EL (cell line): ENCODE measurements at places on chromosomes 7 and 10.

GRCh38 chr7:18468795-18469194, 26.8 kb upstream of the HDAC9 start:
- DNase-seq, result no peak

DNA sequence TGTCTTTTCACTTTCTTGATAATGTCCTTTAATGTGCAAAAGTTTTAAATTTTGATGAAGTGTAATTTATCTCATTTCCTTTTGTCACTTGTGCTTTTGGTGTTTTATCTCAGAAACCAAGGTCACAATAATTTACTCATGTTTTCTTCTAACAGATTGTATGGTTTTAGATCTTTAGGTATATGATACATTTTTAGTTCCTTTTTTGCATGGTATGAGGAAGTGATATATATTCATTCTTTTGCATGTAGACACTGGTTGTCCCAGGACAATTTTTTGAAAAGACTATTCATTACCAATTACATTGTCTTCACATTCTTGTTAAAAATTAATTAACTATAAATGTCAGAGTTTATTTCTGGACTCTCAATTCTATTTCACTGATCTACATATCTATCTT, 39.8 kb upstream of the GPR22 start:
- no peak for DNase-seq

GRCh38 chr7:139777133-139777891, 486 bp downstream of the HIPK2 start:
- DNase-seq, result peak; percentile 27

DNA sequence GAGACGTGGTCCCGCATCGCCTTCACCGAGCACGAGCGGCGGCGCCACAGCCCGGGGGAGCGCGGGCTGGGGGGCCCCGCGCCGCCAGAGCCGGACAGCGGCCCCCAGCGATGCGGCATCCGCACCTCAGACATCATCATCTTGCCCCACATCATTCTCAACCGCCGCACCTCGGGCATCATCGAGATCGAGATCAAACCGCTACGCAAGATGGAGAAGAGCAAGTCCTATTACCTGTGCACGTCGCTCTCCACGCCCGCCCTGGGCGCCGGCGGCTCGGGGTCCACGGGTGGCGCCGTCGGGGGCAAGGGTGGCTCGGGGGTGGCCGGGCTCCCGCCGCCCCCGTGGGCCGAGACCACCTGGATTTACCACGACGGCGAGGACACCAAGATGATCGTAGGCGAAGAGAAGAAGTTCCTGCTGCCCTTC, 737 bp downstream of the CNNM2 start:
- peak; percentile 28 for DNase-seq

GRCh38 chr10:65566906-65567305, 1358.9 kb upstream of the LRRTM3 start:
- no peak for DNase-seq

- DNase-seq, result no peak
These were observed 50.5 kb downstream of the FZD1 start for GRCh38 chr7:91314591-91315323.

DNA sequence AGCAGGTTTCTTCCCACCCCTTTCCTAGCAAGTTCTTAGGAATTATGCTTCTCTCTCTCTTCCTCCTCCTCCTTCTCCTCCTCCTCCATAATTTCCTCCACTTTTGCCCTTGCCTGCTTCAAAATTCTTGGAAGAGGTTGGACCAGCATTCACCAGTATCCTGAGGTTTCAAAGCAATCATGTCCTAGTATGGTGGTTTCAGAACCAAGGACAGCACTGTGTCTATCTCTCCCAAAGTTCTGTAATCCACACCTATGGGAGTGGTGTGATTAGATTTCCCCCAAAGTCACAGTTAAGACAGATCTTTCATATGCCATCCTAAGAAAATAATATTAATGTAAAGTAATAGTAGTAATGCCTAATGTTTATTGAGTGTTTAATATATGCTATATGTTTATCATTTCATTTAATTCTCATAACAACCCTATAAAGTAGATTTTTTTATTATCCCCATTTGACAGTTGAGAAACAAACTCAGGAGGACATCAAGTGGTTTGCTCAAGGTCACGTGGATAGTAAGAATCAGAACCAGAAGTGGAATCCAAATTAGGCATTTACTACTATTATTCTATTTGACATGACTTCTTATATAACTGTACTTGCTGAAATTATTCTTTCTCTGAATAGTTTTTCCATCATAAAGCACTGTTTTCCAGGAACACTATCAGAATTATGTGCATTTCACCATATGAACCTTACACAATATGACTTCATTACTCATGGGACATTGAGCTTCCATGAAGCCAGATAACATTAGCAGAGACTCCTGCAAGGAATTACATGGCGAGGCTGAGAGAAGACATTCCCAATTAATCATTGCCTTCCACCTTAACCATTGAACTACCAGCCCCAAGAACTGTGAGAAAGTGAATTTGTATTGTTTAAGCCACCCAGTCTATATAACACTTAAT, 91.4 kb downstream of the IPMK start:
- DNase-seq, result peak; percentile 17

DNA sequence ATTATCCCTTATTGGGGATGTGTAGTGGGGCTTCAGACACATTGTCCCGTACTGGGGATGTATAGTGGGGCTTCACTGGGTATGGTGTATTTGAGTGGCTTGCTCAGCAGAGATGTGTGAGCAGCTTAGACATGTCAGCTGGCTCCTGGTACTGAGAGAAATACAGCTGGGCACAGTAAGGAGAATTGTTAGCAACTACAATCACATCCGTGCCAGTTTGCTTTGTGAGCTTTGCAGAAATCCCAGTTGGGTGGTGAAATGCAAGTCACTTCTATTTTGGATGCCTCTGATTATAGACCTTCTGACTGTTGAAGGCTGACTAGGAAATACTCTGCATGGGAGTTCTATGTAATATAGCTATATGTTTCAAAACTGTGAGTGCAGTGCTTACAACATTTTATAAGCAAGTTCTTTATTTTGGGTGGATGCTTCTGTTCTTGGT, 10.8 kb downstream of the CCNY start:
- no peak for DNase-seq

DNA sequence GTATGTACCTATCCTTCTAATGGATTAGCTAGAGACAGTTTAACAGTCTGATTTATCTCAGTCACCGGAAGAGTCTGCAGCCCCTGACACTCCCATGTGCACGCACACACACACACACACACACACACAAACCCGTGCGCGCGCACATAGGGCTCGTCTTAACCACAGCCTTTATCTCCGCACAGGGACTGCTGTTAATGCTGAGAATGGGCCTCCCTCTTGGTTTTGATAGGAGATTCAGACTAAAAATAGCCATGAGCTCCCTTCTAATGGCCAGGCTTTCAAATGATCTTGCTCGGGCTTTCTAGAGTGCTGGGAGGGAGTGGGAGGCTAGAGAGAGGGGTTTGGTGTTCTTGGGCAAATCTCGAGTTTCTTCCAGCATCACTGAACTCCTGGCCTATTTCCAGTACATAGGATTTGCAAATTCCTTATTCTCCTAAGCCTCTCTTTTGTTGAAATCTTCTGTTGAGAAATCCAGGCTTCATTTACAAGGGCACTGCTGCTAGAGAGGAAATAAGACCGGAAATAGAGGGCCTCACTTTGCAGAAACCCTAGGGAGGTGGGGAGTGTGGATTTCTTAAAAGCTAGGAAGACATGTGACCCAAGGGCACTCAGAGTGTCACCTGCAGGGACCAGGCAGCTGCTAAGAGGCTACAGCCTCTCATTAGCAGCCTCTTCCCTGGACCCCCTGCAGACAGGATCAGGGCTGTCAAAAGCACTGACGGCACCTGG, 2.4 kb downstream of the TMEM72 start:
- no peak for DNase-seq

- peak; percentile 59 for DNase-seq
These were observed 59.6 kb downstream of the ADRB1 start for GRCh38 chr10:114103284-114103683.

DNA sequence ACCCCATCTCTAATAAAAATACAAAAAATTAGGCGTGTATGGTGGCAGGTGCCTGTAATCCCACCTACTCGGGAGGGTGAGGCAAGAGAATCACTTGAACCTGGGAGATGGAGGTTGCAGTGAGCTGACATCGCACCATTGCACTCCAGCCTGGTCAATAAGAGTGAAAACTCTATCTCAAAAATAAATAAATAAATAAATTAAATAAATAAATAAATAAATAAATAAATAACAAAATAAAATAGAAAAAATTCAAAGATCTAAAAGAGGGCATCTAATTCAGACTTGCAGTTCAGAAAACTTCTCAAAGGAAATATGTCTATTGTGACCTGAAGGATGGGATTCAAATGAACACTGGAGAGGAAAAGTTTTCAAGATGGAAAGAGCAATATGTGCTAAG, 1085.1 kb downstream of the SORCS3 start:
- DNase-seq, result no peak

DNA sequence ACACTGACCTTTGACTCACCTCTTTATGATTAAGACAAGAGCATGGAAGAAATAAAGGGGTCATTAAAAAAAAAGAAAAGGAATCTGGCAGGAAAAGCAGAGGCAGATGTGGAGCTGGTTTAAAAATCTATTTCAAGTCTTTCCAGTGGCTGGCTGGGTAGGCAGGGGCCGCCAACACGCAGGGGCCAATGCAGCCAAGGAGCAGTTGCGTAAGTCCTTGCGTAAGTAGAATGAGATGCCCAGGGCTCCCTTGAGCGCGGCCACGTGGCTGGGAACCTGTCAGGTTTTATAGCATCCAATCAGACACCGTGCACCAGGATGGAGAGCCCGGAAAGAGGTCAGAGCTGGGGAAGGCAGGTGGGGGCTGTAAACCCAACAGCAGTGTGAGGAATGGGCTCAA, 123.8 kb upstream of the INSYN2A start:
- DNase-seq, result no peak

DNA sequence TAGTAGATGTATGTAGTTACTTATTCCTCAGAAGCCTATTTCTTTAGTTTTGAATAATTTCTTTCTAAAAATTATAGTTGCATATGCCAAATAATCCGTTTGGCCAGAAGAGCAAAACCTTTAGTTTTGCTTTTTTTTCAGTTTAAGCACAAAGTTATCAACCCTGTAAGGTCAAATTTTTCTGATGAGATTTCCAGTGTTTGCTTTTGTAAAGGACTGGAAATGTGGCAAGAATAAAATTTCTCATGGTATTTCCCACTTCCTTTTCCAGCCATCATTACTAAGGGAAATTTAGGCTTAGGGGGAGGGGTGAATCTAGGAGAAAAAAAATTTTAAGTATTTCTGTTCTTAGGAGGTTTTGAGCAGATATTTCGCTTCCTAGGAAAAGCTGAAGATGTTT, 7.6 kb downstream of the CALD1 start:
- DNase-seq, result peak; percentile 29

DNA sequence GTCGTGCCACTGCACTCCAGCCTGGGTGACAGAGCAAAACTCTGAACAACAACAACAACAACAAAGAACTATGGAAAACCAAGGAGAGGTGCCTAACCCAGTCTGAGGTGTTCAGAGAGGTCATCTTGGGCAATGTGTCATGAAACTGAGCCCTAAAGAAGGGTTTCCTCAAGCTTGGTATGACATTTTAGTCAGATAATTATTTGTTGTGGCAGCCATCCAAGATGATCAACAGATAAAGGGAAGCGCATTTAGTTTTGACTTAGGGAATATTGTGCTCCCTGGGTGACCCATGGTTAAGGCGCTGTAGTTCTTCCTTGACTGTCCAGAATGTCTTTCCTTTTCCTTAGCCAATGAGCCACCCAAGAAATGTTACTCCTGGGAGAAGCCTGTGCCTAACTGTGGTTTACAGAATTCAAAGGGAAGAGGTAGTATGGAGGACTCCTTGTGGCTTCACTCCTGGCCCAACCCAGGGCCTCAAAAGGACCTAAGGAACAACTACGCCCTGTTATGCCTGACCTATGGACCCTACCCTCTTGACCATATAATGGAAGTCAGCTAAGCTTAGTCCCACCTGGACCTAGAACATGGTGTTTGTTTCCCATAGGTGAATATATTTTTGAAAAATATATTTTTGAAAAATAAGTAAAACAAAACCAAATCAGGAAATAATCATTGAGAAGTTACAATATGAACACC, 42.4 kb downstream of the TPST1 start:
- DNase-seq, result peak; percentile 23

- DNase-seq, result no peak
These were observed 330.2 kb downstream of the GLRX3 start for GRCh38 chr10:130466271-130466997.

DNA sequence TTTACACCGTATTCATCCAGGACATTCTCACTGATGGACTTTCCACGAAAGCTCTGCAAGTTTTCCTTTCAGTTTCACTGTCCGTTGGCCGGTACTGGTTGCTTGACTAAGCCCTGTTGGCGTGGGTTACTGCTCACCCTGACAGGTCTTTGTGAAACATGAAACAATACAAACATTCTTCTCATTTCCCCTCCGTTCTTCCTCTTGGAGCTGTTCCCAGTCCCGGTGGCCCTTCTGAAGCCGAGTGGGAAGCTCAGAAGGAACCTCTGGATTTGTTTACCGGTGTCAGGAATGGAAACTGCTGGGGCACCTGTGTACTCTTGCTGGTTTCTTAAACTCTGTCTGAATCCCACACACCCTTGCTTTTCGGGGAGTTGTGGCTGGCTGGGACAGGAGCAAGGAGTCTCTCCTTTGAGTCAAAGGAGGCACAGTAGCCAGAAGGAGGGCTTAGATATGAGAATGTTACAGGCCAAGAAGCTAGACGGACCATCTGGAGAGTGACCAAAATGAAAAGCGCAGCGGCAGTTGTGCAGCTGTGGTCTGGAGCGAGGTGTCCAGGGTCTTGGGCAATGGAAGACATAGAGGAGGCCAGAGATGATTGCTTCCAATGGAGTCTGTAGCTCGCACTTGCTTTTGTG, 45.7 kb downstream of the LYZL2 start:
- DNase-seq, result peak; percentile 71

GRCh38 chr10:18472977-18473376, 178.4 kb downstream of the NSUN6 start:
- no peak for DNase-seq

GRCh38 chr7:32694182-32694581, 197.4 kb downstream of the KBTBD2 start:
- DNase-seq, result no peak

GRCh38 chr7:5500056-5500776, 76.6 kb upstream of the TNRC18 start:
- DNase-seq, result no peak

DNA sequence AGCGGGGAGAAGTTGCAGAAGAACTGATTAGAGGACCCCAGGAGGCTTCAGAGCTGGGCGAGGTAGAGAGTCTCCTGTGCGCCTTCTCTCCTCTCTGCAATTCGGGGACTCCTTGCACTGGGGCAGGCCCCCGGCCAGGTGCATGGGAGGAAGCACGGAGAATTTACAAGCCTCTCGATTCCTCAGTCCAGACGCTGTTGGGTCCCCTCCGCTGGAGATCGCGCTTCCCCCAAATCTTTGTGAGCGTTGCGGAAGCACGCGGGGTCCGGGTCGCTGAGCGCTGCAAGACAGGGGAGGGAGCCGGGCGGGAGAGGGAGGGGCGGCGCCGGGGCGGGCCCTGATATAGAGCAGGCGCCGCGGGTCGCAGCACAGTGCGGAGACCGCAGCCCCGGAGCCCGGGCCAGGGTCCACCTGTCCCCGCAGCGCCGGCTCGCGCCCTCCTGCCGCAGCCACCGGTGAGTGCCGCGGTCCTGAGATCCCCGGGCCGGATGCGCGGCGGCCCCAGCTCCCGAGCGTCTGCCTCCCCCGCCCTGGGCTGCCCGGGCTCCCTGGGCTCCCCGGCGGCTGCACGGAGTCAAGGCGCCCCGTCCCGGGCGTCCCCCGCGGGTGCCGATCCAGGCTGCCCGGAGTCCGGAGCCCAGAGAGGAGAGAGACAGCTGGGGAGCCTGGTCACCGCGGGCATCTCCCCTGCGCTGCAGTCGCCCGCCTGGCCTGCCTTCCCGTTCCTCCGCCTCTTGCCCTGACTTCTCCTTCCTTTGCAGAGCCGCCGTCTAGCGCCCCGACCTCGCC, at the start of gene PLAU:
Gene PLAU, plus strand, starts transcription at position 369 of the 789 bp plus-strand sequence. CDS start 424 bp downstream, outside the sequence.
- DNase-seq, result peak; percentile 56
